IMR-90 (cell line): ENCODE measurements at places on chromosomes 11 and 22.

DNA sequence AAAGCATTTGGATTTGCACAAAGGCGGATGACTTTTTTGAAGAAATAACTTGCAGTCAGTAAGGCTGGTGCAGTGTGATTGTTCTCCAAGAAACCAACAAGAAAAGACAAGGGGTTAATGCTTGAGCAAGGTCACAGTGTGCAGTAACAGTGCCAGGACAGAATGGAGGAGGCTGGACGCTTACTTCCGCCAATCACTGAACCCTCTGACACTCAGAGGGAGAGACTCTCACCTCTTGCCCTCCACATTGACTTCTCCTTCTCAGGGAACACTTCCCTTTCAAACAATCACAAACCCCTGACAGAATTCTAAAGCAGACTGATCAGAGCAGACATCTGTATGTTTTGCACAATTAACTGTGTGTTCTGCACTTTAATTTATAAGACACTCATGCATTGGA is 228.4 kb downstream of the BLID start:
- DNase-seq: no peak

DNA sequence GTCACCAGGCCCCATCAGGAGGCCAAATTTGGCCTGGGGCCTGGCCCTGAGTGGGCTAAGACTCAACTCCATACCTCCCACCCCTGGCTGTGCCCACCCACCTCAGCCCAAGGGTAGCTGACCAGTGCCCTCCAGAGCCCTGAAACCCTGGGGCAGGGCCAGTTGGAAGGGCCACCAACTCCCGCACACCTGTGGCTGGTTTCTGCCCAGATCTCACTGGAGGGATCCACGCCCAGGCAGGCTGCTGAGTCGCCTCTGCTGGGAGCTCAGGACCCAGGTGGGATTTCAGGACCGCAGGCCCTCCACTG is 8.9 kb upstream of the PIM3 start:
- no peak for DNase-seq

DNA sequence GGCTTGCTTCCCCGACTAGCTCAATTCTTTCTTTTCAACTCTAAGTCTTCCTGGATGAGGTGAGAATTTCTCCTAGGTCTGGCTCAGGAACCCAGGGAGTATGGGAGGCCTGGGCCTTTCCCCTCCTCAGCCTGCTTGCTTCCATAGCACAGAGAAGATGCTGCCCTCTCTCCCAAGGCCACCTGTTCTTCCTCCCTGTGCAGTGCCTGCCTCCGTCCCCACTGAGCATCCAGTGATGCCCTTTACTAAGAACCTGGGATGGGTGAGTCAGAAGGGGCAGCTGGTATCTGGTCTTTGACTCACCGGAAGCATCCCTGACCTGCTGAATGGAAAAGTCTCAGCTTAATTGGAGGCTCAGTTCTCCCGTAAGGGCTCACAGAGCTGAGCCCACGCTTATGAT is 607.9 kb downstream of the BUD13 start:
- no peak for DNase-seq

DNA sequence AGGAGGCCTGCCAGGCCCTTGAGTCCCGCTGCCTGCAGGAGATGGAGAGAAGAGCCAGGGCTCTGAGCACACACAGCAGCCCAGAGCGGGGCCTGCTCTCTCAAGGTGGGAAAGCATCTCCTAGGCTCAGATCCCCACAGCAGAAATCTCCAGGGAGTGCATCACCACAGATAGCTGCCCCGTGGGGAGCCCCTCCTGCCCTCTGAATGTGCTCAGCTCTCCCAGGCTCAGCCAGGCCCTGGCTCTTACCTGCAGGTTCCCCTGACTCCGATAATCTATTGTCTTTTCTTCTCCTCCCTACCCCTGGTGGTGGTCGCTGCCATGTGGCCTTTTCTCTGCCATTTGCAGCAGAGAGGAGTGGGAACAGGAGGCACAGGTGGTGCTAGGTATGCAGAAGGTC is 49.9 kb downstream of the BTG4 start:
- no peak for DNase-seq

DNA sequence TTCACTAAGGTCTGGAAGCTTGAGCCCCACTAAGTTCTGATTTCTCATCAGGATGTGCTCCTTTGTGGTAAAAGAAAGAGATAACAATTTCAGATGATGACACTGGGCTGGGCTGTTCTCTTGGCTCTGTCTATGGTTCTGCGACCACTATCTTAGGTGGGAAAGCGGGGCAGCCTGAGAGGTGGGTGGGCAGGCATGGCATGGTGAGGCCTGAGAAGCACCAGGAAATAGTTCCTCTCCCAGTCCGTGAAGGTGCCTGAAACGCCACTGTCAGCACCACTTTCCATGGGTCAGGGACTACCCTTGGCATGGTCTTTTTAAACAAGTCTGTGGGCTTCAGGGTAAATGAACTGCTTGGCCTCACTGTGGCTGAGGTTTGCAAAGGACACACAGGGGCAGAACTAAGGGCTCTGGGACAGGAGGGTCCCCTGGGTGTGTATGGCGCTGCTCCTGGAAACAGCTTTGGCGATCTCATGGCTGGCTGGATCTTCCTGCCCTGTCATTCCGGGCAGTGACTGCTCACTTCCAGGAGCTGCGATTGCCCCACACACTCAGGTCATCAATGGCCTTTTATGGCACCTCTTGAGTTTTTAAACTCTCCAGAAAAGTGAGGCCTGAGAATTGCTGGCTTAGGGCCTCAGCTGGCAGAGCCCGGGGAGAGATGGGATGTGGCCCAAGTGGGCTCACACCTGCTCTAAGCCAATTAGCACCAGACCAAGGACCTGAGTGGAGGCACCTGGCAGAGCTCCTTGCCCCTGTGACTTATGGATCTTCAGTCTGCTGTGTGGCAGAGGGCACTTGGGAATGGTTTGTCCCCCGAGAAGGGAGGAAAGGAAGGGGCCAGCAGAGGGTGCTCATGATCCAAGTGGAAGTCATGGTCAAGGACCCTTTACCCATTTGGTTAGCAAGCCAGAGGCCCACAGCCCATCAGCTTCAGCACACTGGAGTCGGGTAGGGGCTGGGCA is 55.6 kb upstream of the LYVE1 start:
- peak; percentile 37 for DNase-seq

GRCh38 chr11:103086461-103086860 is 5.5 kb downstream of the DCUN1D5 start:
- DNase-seq: peak; percentile 36

- DNase-seq: peak; percentile 62
Measured at GRCh38 chr11:108483163-108483562, 15.0 kb downstream of the POGLUT3 start.

DNA sequence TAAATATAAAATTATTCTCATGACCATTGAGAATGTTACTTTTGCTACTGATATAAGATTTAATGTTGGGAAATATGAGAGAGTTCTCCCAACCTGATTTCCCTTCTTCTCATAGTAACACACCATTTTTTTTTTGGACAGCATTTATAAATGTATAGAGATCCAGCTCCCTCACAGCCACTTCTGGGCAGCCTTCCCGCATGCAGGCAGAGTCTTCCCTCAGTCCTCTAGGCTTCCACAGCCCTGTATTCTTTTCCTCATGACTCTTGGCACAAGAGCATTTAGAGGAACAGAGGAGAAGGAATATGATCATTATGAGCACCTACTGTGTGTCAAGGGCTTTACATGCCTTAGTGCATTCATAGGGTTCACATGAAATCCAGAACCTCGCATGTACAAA is 9.0 kb downstream of the DTX4 start:
- no peak for DNase-seq

DNA sequence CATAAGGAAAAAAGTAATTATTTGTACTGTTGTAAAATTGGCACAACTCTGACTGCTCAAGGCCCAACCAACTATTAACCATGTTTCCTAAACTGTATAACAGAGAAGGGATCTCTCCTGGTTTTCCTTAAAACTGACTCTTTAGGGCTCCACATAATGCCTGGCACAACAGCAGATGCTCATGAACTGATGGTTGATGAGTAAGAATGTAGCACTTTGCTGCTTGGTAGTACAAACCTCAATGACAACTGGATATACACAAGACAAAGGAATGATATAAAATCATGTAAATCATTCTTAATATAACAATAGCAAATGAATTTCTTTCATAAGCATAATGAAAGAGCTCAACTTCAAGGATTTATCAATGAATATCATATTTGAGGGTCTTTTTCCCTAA is 11.7 kb downstream of the MSANTD2 start:
- DNase-seq: peak; percentile 26

DNA sequence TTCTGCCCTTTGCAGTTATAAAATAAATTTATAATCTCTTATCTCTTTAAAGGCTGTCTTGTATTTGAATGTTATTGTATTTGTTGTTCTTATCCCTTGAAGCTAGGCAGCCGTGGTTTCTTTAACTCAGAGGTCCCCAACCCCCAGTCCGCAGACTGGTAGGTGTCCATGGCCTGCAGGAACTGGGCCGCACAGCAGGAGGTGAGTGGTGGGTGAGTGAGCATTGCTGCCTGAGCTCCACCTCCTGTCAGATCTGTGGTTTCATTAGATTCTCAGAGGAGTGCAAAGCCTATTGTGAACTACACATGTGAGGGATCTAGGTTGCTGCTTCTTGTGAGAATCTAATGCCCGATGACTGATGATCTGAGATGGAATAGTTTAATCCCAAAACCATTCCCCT is 380.0 kb upstream of the CCDC90B start:
- DNase-seq: no peak

DNA sequence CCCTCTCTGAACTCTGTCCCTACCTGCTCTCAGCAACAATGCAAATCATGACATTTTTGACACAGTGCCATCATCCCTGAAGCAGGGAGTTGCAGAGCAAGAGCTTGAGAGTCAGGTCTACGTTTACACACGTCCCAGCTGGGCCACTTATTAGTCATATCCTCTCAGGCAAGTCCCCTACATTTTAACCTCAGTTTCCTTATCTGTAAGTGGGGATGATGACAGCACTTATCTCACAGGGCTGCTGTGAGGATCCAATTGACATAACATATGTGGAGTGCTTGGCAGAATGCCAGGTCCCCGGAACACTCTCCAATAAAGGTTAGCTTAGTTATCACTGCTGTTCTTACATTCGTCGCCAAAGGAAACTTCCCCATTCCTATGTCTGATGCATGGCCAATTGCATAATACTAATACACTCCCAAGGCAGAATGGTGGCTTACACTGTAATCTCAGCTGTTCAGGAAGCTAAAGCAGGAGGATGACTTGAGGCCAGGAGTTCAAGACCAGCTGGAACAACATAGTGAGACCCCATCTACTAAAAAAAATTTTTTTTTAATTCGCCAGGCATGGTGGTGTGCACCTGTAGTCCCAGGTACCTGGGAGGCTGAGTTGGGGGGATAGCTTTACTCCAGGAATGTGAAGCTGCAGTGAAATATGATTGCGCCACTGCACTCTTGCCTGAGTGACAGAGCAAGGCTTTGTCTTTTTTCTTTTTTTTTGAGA is 16.6 kb downstream of the ASCC2 start:
- peak; percentile 98 for DNase-seq

- no peak for DNase-seq
Measured at GRCh38 chr11:107713009-107713408, 1.2 kb upstream of the SLN start.

DNA sequence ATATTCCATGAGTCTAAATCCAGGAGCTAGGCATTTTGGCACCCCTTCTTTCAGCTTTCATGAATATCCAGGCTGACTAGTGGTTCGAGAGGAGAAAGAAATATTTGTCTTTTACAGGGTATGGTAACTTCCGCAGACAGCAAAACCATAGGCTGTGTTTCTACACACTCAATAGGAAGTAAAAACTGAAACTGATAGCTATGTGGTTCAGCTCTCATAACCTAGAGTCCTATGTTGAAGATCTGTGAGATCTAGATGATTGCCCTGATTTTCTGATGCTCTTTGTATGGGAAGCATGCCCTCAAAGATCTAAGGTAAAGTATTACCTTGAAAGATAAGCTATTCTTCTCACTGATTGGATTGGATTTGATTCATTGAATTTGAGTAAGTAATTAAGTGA is 118.3 kb downstream of the CD44 start:
- no peak for DNase-seq

DNA sequence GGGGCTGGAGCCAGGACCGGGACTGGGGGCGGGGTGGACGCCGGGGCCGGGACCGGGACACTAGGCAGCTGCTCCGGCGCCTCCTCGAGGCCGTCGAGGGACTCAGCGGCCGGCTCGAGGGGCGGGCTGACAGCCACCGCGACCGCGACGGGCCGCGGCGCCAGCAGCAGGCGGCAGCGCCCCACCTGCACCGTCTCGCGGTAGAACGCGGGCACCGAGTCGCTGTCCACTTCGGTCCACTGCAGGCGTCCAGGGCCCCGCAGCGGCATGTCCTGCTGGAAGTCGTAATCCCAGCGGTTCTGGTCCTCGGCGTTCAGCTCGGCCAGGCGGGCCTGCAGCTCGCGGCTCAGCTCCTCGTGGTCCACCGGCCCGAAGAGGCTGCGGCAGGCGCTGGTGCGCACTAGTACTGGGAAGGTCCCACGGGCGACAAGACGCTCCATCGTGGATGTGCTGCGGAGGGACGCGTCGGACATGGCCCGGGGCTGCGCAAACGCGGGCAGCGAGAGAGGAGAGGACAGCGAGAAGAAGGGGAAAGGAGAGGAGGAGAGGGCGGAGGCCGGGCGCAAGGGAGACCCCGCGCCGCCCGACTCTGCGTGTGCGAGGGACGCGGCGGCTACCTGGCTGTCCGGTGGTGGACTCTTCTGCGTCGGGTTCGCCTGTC is 428 bp downstream of the CDKN1C start:
- peak; percentile 36 for DNase-seq

GRCh38 chr11:123091506-123091905 is 29.6 kb upstream of the HSPA8 start:
- no peak for DNase-seq

GRCh38 chr11:3224401-3225057 is 5.9 kb upstream of the MRGPRG start:
- no peak for DNase-seq

DNA sequence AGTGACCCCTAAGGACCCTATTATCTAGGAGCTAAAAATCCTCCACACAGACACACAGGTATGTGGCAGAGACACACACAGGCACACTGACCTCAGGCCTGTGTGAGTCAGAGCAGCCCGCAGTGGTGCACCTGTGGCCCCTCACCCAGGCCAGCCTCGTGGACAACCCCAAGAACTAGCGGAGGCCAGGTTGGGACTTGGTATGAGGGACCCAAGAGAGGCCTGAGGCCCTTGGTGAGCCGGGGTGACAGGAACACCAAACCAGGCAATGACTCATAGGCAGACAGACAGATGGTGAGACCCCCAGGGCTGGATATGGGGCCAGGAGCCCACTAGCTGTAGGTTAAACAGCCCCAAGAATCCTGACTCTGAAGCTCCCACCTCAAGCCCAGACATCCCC is 6.0 kb downstream of the CASTOR1 start:
- DNase-seq: no peak

GRCh38 chr11:34461215-34461614 is 22.5 kb downstream of the CAT start:
- no peak for DNase-seq

GRCh38 chr11:44899959-44900358 is 50.7 kb downstream of the TP53I11 start:
- peak; percentile 71 for DNase-seq
